ENCODE measurements at places on chromosomes 4 and X.
A peak's percentile ranks its signal among the peaks of the same experiment; 100 is the strongest.

DNA sequence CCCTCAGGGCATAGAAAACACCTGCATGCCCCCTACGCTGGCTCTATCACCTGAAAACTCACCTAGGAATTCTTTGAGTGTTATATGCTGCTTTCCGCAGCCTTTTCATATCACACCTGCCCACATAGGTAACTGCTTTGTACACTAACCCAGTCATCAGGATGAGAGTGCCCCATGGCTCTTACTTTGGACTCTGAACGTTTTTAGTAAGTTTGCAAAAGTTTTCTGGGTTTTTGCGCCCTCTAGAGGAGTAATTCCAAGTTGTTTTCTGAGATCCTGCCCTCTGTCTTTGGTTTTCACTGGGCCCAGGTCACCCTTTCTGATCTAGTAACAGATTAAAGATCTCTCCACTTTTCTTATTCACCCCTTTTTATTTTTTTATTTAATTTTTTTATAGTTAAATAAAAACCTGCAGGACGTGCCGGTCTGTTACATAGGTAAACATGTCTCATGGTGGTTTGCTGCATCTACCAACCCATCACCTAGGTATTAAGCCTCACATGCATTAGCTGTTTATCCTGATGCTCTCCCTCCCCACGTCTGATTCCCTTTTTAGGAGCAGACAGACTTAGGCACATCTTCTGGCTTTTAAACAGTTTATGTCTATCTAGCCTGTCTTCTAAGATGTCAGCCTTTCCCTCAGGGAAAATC is 139.2 kb downstream of the NWD2 start:
- DNase-seq = peak; percentile 40

- DNase-seq = no peak
These were observed 37.7 kb upstream of the ENPP6 start for GRCh38 chr4:184255361-184255760.

DNA sequence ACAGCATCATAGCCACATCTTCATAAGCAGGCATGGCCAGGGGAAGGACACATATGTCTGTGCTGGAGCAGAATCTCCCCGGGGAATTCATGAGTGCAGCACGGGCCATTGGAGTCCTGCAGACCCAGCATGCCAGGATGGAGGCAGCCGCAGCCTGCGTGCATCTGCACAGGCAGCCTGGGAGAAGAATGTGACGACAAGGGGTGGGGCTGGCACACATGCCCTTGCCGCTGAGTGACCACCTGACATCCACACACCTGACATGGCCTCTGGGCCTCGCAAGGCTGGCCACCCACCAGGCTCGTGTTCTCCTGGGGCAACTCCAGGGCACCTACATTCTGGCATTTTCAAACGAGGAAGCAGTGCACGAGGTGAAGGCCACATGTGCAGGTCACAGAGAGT is 66.2 kb upstream of the AFAP1 start:
- DNase-seq = no peak

GRCh38 chr4:86529436-86529835 is 64.7 kb upstream of the PTPN13 start:
- DNase-seq = no peak

DNA sequence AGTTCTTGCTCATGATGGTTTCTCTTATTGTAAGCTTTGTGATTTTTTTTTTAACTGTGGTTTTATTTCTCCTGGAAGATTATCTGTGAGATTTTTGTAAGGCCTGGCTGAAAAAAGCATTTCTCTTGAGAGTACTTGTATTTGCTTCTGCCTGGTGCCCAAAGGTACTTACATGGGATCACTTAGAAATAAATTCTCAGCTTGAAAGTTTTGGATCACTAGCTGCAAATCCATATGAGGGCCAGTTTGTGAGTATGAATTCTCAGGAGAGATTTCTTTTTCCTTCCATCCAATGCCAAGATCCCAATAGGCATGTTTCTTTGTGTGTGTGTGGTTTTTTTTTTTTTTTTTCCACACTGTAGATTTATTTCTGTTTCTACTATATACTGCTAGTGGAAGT is 1884.7 kb upstream of the PCDH7 start:
- DNase-seq = no peak

DNA sequence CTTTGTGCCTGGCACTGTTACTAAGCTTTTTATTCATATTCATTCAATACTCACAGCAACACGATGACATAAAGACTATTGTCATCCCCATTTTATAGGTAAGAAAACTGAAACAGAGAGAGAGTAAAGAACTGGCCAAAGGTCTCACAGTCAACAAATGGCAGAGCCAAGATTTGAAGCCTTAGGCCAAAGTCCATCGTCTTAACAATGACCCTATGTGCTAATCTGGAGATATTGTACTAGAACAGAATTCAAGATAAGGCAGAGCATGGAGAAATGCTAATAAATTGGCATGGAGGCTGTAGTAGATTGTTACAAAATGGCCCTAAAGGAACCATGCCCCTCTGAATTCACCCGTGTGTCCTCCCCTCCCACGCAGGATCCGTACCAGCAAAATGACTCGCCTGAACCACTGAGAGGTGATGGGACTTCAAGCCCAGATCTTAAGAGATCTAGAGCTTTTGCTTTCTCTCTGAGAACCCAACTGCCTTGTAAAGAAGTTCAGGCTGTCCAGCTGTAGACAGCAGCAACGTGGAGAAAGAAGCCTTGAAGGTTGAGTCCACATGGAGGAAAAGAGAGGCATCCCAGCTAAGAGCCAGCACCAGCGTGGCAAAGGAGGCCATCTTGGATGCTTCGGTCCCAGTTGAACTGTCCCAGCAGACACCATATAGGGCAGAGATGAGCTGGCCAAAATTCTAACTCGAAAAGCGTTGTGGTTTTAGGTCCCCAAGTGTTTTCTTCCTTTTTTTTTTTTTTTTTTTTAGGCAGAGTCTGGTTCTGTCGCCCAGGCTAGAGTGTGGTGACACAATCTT is 52.8 kb upstream of the RBM47 start:
- DNase-seq = no peak

DNA sequence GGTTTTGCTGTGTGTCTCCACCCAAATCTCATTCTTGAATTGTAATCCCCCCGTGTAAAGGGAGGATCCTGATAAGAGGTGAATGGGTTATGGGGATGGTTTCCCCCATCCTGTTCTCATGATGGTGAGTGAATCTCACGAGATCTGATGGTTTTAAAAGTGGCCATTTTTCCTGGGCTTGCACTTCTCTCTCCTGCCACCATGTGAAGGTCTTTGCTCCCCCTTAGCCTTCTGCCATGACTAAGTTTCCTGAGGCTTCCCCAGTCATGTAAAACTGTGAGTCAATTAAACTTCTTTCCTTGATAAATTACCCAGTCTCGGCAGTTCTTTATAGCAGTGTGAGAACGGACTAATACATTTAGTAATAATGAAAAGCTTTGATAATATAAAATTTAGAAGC is 46.9 kb downstream of the ANTXR2 start:
- DNase-seq = no peak

DNA sequence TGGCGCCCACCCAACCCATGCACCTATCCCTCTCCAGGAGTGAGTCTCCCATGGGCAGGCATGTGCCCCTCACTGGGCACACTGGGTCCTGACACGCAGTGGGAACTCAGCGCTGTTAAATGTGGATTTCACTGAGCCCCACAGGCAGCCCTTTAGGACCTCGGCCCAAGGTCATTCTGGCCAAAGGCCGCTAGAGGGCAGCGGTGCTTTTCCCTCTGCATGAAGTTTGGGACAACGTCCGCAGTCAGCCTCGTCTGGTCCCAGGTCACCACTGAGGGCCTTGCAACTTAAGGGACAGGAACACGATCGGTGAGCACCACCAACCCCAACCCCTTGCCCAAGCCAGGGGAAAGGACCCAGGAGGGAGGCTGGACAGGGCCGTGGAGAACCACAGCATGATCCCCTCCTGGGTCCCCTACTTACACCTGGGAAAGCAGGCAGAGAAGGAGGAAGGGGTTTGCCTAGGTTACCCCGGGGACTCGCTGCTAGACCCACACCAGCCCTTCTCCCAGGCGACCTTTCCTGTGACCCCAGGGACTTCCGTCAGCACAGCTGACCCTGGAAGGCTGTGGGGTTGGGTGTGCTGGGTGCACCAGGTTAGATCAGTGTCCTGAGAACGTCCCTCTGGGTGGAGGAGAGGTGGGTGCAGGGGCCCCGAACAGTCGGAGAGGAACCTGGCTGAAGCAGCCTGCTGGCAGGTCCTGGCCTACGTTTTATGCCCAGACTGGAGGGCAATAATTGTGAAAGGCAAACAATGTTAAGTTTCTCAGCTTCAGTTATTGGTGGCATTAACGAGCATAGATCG is 24.0 kb downstream of the CYTL1 start:
- peak; percentile 82 for DNase-seq

DNA sequence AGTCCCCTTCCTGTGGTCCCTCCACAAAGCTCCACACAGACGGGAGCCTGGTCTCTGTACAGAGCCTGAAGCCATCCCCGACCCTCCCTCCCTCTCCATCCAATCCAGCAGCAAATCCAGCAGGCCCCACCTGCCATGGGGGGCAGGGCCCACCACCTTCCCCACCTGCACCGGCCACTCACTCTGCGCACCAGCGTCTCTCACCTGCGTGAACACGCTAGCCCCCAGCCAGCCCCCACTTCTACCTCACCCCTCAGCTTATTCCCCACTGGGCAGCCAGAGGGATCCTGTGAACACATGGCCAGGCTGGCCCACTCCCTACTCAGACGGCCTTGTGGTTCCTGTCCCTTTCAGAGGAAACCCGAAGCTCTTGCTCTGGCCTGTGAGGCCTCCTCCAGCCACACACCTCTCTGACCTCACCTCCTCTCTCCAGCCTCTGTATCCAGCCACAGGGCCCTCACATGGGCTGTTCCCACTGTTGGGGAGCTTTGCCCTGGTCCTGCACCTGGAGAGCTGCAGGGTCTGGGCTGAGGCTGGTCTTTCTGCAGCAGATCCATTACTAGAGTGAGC is 70.9 kb downstream of the WFS1 start:
- DNase-seq = no peak

DNA sequence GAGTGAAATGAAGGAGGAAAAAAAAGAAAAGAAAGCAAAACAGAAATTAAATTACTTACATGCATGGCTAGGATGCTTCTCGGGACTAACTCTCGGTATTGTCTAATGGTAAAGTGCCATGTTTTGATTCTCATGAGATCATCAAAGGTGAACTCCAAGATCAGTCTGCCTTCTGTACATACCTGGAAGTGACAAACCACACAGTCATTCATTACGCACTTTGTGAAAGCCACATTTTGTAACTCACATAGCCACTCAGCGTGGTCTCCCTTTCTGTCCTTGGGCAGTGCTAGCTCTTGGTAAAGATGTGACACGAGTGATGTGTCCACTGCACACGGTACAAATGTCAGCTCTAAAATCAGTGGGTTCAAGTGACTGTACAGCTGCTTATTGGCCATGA is 309.8 kb downstream of the LDB2 start:
- no peak for DNase-seq

GRCh38 chr4:8818063-8818881 is 53.4 kb downstream of the HMX1 start:
- DNase-seq = no peak

DNA sequence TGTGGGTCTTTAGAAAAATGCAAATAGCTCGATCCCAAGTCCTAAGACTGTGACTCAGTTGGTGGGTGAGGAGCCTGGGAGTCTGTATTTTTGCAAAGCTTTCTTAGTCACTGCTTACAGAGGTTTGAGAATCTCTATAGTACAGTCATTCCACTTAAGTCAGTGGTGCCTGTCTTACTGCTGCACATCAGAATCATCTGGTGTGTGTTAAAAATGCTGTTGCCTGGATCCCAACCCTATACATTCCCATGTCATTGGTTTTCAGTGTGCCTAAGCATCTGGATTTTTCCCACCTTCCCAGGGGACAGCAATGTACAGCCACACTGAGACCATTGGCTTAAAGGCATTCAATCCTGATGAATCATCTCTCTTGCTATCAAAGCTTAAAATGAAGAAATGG is 21.0 kb upstream of the GEMIN8 start:
- DNase-seq = no peak

DNA sequence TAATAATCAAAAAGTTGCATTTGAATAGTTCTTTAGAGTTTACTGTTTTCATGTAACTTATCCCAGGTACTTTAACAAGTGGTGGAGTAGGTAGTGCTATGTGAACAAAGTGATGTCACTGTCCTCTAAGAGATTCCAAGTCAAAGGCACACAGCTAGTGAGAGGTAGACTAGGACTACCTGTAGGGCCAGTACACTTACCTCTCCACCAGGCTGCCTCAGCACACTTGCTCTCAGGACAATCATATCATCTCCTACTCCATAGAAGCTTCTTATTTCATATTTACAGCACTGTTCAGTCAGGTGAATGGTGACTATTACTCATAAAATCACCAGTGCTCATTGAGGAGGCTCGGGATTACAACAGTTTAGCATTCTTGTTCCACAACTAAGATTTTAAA is 173.0 kb upstream of the EMCN start:
- no peak for DNase-seq

- no peak for DNase-seq
These were observed 52.8 kb upstream of the RHOH start for GRCh38 chr4:40143926-40144508.

DNA sequence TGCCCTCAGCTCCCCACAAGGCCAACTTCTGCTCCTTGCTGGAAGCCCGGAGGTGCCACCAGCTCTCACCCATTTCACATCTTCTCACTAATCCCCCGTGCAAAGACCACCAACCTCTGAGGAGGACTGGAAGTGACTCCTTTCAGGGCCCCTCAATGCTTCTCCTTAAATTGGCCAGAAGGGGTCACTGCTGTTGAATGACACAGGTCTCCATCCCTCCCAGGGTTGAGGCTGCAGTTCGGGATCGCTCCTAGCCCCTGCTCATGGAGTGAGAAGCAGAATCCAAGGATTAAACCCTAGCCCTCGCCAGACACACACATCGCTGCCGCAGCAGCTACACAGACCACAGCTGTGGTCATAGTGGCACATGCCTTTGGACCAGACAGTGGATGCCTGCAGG is 279.5 kb upstream of the TAPT1 start:
- DNase-seq = peak; percentile 60
